Sigmoid colon (tissue), 7 donors: ENCODE measurements at places on chromosomes 13 and 19. TPM values are rescaled to one million over a fixed set of nuclear protein-coding genes. Genes with fewer than 3 reads are reported as not detected.

Gene KLHL26
- 1.6 TPM for polyA plus RNA-seq

Gene CHMP2A
- 300 TPM for polyA plus RNA-seq

Gene ZNF442
- polyA plus RNA-seq = 0.60 TPM

Gene FEM1A
- 5.3 TPM for polyA plus RNA-seq

Gene CLEC11A
- polyA plus RNA-seq = 2.1 TPM

Gene RASA3
- polyA plus RNA-seq = 5.4 TPM

DNA sequence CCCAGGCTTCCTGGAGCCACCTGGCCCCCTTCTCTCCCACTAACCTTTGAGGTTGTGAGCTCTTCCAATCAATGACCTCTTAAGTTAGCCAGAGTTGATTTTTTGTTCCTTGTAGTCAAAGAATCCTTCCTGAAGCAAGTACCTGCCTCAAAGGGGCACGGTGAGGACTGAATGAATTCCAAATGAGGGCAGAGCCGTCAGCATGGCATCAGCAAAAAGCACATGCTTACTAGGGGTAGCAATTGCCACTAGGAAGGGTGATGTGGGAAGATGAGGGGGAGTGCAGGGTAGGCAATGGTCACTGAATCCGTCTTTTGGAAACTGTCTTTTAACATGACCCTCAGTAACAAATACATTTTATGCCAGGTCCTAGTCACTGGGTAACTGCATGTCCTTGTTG, 15.6 kb upstream of the DHRS12 start:
- DNase-seq = peak; percentile 44

DNA sequence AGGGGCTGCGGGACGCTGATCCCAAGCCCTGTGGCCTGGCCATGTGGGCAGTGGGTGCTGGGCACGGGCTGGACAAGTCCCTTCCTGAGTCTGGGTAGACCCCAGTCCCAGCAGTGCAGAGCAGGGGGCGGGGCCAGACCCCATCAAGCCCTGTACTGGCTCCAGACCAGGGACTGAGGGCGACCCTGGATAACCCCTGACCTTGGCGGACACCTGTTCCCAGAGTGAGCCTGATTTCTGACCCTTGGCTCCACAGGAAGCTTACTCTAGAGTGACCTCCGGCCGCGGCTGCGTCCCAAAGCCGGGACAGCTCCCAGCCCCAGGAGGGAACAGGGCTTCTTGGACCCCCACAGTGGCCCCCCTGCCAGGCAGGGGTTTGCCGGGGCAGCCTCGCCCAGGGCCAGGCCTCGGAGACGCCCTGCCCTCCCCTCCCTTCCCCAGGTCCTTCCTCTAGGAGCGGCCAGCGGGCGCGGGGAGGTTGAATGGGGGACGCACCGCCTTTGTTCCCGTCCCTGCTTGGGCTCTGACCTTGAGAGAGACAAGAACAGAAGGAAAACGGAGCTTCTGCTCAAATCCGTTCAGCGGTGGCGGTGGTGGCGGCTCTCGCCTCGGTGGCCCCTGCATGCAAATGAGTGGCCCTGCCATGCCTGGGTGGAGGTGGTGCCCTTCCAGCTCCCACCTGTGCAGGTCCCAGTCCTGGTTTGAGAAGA, 2.3 kb upstream of the EFNA2 start:
- no peak for DNase-seq

- DNase-seq = no peak
These were observed 240.3 kb downstream of the DCT start for GRCh38 chr13:94239135-94239534.

- DNase-seq = no peak
These were observed 291.2 kb downstream of the DCT start for GRCh38 chr13:94188201-94188854.

DNA sequence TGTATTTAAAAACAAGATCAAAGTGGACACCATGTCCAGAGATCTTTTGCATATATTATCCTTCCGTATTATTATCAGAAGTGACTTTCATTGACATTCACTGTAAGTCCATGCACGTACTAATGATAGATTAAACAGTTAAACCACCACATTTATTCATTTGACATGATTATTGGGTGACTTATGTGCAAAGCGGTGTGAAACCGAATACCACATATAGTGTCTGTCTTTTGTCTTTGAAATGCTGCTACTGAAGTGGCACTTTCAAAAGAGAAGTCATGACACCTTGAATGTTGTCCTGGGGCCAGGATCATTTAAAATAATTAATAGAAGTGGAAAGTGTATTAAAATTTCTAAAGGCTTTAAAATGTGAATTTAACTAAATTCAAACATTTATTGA, 100.1 kb downstream of the ERCC5 start:
- no peak for DNase-seq

GRCh38 chr19:45693106-45693788, 781 bp downstream of the QPCTL start:
- DNase-seq = peak; percentile 88

DNA sequence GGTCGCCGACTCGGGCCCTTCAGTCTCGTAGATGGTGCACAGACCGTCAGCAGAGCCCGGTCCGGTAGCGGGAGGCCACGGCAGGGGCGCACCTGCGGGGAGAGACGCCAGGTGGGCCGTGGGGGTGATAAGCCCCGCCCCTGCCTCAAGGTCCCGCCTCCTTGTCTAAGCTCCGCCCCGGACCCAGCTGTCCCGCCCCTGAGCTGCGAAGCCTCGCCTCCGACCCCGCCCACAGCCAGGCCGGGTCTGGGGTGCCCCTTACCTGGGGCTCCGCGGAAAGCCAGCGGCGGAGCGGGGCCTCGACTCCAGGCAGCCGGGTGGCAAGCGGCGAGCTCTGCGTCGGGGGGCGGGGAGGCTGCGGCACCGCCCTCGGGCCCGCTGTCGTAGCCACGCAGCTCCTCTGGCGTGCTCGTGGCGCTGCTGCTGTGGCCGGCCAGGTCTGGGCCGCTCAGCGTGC, 4.7 kb downstream of the PRR36 start:
- no peak for DNase-seq

- no peak for DNase-seq
These were observed 63.6 kb upstream of the FLT1 start for GRCh38 chr13:28558567-28558966.

DNA sequence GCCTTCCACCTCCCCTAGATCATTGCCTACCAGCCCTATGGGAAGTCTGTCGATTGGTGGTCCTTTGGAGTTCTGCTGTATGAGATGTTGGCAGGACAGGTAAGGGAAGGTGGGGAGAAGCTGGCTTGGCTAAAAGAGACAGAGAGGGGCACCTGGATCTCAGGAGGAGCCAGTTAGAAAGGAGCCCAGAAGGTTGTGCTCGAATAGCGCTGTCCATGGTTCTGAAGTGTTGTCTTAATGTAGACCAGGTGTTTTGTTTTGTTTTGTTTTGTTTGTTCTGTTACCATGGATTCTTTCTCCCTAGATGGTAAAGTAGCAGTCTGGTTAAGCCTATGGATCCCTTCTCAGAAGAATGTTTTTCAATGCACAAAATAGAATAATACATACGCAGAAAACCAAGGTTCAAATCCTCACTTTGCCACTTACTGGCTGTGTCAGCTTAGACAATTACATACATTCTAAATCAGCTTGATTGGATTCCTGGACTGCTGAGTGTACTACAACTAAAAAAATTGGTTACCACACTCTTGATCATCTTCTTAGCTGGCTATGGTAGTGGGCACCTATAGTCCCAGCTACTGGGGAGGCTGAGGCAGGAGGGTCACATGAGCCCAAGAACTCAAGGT, 5.9 kb upstream of the CACNG7 start:
- DNase-seq = no peak

DNA sequence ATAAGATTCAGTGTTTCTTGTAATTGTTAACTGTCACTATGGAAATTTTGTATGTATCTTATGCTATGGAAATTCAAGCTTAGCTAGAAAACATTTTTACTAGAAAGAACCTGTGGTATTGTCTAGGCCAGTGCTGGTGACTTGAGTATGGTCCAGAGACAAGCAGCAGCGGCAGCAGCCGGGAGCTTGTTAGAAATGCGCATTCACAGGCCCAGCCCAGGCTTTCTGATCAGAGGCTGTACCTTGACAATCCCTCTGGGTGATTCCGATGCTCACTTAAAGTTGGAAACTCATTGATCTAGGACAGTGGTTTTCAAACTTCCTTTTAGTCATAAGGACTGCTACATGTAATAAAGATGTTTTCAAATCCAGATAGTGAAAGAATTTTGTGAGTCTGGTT, 287.4 kb downstream of the SHISA2 start:
- no peak for DNase-seq

DNA sequence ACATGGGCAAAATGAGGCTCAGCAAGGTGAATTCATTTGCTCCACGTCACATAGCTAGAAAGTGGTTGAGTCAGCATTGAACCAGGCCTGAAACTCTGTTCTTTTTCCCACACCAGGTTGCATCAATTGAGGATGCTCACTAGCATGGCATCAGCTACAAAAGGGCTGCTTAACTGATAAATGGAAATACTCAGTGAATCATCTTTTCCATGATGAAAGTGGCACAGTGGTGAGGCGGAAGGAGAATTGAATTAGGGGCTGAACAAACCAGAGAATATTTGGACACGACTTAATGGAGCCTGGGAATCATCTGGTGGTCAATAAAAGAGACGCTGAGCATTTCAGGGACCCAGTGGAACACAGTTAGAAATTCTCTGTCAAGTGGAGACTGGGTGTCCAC, 320.1 kb upstream of the MAB21L1 start:
- DNase-seq = no peak

- no peak for DNase-seq
These were observed 1043.4 kb downstream of the DIAPH3 start for GRCh38 chr13:59120297-59120843.

DNA sequence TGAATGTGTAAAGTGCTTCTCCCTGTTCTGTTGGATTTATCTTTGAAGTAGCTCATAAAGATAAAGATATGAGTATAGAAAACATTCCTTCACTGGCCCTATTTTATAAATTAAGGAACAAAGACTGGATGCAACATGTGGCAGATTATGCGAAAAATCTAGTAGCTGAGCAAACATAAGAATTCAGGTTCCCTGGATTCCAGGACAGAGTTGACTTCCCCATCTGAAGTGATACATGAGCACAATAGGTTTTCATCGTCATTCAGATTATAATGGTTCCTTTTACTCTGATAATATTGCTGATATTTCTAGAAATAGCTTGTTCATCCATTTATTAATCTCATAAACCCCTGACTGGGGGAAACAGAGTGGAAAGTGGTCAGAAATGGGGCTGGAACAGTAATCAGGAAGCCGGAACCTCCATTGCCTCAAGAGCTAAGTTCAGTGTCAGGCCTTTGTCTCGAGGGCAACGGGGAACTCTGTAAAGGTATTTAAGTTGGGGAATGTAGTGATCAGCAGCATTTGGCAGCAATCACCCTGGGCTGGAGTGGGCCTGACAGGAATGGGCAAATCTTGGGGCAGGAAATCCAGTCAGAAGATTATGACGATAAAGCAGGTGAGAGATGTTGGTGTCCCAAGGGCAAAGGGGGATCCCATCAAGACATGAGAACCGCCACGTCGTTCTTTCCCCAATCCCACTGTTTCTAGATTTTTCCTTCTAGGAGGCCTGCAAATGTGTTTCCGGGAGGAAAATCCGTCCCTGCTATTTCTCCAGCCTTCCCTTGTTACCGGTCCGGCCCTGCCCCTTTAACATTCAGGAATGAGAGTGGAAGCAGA, 232.5 kb upstream of the SERP2 start:
- no peak for DNase-seq

- DNase-seq = no peak
These were observed 87.7 kb downstream of the SGCG start for GRCh38 chr13:23268441-23268840.

- peak; percentile 74 for DNase-seq
These were observed 630 bp downstream of the NUCB1 start for GRCh38 chr19:48900477-48901406.

GRCh38 chr19:49468746-49469447, 5.1 kb upstream of the FLT3LG start:
- DNase-seq = peak; percentile 91

- no peak for DNase-seq
These were observed 52.7 kb upstream of the ZDHHC20 start for GRCh38 chr13:21511849-21512248.

DNA sequence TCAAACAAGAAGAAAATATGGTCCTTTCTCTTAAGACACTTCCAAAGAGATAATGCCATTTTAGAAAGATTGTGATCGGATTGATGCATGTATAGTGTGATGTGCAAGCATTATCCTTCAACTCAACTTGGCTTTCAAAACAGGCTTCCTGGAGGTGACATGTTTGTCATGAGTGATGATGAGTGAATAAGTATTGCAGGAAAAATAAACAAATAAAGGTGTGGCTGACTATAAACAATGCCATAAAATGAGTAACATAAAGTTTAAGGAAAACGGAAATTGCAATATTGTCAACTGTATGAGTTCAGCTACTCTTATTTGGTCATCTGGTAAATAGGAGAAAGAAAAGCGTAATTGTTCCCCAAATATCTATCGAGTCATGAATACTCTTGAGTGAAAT, 1283.7 kb downstream of the PCDH9 start:
- DNase-seq = no peak

- no peak for DNase-seq
These were observed 8.5 kb downstream of the ACTMAP start for GRCh38 chr19:40741527-40742390.

DNA sequence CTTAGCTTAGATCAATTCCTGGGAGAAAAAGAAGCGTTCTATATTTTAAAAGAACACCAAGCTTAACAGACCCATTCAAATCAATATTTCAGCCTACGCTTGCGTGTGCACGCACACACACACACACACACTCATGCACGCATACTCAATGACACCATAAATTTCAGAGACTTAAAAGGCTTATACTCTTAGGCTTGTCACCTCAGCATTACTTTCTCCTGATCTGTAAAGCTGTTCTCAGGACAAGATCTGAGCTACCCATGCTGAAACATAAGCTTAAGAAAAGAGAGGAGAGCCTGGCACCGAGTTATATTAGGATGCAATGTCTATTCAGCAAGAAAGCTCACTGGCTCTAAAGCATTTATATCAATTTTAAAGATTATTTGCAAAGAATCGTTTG, 368.5 kb downstream of the FGF14 start:
- no peak for DNase-seq

GRCh38 chr13:106815545-106815944, 247.6 kb upstream of the ARGLU1 start:
- no peak for DNase-seq

DNA sequence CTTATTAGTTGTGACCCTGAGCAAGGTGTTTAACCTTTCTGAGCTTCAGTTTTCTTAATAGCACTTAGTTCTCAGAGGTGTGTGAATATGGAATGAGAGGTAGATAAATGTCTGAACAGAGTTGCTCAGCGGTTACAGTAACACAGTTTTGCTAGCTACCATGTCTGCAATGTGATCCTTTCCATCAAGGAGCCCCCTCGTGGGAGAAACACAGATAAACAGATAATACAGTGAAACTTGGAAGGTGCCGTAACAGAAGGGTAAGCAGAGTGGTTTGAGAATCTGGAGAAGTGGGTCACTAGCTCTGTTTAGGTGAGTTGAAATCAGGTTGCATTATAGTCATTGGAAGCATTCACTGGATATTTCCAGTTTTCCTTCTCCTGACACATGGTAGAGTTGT, 38.9 kb downstream of the IRS2 start:
- DNase-seq = no peak

GRCh38 chr13:24133021-24133795, 27.3 kb upstream of the SPATA13 start:
- DNase-seq = no peak

- no peak for DNase-seq
These were observed at the start of gene CACNG6 for GRCh38 chr19:53991224-53992113. Gene CACNG6, plus strand, starts transcription at chr19:53991637. Its CDS starts 1,241 bp downstream, at chr19:53992878.

GRCh38 chr19:29324717-29325116, 111.8 kb upstream of the UQCRFS1 start:
- DNase-seq = peak; percentile 40
